ENCODE measurements at places on chromosomes 16 and 17.

DNA sequence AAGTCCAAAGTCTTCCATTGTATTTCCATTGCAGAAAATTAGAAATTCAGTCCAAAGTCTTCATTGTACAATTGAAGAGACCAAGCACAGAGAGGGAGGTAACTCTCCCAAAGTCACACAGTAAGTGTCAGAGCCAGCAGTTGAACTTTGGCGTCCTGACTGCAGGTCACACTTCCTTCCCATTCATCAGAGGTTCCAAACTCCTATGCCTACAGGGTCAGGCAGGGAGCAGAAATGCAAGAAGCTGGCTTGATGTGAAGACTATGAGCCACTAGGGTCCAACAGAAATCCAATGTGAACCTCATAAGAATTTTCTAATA lies 44.7 kb upstream of the GRIN2A start:
- H3K36me3 ChIP-seq: no peaks in the 10 kb centered on the region
- no peak overlapping the region for H3K4me3 ChIP-seq
- H3K27me3 ChIP-seq: no peaks in the 10 kb centered on the region
- peaks cover 10% of the 10 kb centered on the region for H3K4me1 ChIP-seq
- H3K27ac ChIP-seq: no peak overlapping the region
- no peak for DNase-seq

DNA sequence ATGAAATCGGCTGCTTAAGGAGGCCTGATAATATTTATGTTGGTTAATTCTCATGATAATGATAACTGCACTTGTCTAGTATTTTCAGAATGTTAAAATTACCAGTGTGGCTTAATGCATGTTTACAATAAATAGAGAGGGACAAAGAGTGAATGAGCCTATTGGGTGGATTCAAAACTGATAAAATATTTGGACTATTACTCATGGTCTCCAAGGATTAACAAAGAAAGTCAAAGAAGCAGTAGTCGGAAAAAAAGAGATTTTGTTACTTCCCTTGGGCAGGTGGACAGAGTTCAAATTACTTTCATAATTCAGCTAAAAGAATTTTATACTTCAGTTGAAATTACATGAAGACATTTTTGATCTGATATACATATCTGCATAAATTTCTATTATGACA lies 258.2 kb upstream of the PMFBP1 start:
- H3K4me1 ChIP-seq: no peaks in the 10 kb centered on the region
- peaks cover 13% of the 10 kb centered on the region for H3K36me3 ChIP-seq
- no peak overlapping the region for H3K4me3 ChIP-seq
- H3K27ac ChIP-seq: no peak overlapping the region

- H3K27me3 ChIP-seq: no peaks in the 10 kb centered on the region
- H3K4me1 ChIP-seq: no peaks in the 10 kb centered on the region
- DNase-seq: no peak
- no peak overlapping the region for H3K27ac ChIP-seq
- no peak overlapping the region for H3K4me3 ChIP-seq
Observed at GRCh38 chr16:4198816-4199215, 43.1 kb downstream of the SRL start.

GRCh38 chr16:55403464-55403863 lies 75.5 kb upstream of the MMP2 start:
- H3K27me3 ChIP-seq: no peaks in the 10 kb centered on the region
- peaks cover 13% of the 10 kb centered on the region for H3K4me1 ChIP-seq
- no peak overlapping the region for H3K4me3 ChIP-seq
- no peaks in the 10 kb centered on the region for H3K36me3 ChIP-seq
- DNase-seq: no peak

DNA sequence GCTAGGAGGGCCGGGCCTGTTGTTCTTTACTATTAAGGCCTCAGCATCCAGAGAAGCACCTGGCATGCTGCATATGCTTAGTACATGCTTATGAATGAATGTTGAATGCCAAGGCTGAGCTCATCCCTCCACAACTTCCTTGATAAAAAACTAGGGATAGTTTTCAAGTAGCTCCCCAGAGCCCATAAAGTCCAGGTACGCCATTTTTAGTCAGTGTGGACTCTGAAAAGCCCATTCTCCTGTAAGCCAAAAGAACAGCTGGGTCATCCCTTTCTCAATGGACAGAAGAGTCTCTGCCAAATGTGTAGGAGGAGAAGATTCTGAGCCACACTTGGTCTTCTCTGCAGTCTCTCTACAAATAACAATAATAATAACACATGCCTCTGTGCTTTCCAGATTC lies 8.9 kb upstream of the ITGB3 start:
- no peaks in the 10 kb centered on the region for H3K36me3 ChIP-seq
- DNase-seq: no peak
- no peaks in the 10 kb centered on the region for H3K27me3 ChIP-seq
- no peaks in the 10 kb centered on the region for H3K4me1 ChIP-seq
- no peak overlapping the region for H3K4me3 ChIP-seq

- no peaks in the 10 kb centered on the region for H3K36me3 ChIP-seq
- H3K4me1 ChIP-seq: no peaks in the 10 kb centered on the region
- no peak for DNase-seq
- H3K4me3 ChIP-seq: no peak overlapping the region
- H3K27me3 ChIP-seq: no peaks in the 10 kb centered on the region
- no peak overlapping the region for H3K27ac ChIP-seq
Observed at GRCh38 chr17:80382446-80382845, 32.5 kb upstream of the ENDOV start.

- no peak overlapping the region for H3K4me3 ChIP-seq
- H3K36me3 ChIP-seq: no peaks in the 10 kb centered on the region
- no peak overlapping the region for H3K27ac ChIP-seq
- H3K27me3 ChIP-seq: no peaks in the 10 kb centered on the region
Observed at GRCh38 chr17:44901411-44901921, 2.2 kb upstream of the EFTUD2 start.

GRCh38 chr17:64130559-64131001 lies 636 bp upstream of the ERN1 start:
- H3K27me3 ChIP-seq: peaks cover 46% of the 10 kb centered on the region
- peak overlapping the region; percentile 29 for H3K4me3 ChIP-seq
- H3K4me1 ChIP-seq: peaks cover 4% of the 10 kb centered on the region
- no peak overlapping the region for H3K27ac ChIP-seq
- DNase-seq: no peak

DNA sequence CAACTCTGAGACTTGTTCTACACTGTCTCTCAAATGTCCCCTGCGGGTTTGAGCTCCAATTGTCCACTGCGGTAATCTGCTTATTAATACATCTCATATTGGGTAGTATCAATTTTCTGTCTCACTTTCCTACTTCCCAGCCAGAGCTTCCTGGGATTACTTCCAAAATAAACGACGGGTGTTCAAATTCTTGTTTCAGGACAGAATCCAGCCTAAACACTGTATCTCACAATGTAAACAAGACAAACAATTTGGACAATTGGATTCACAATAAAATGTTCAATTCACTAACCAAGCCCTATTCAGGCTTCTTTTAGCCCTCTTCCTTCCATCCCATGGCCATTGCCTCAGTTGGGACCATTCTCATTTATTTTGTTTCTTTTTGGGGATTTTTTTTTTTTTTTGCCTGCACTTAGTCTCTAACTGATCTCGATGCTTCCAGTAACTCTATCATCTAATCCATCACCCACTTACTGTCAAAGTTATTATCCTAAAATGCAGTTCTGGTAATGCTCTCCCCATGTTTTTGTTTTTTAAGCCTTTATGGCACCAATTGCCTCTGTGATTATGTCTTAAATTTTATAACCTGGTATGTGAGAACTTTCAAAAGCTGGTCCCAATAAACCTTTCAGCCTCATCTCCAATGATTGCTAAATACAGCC lies 2.0 kb upstream of the VAT1L start:
- H3K4me1 ChIP-seq: peaks cover 15% of the 10 kb centered on the region
- peaks cover 32% of the 10 kb centered on the region for H3K27me3 ChIP-seq
- no peak overlapping the region for H3K27ac ChIP-seq
- no peak for DNase-seq

GRCh38 chr17:45098869-45099616 lies 33.3 kb downstream of the PLCD3 start:
- H3K36me3 ChIP-seq: peaks cover 7% of the 10 kb centered on the region
- H3K27me3 ChIP-seq: no peaks in the 10 kb centered on the region
- no peaks in the 10 kb centered on the region for H3K4me1 ChIP-seq
- no peak overlapping the region for H3K4me3 ChIP-seq
- peak; percentile 92 for DNase-seq
- H3K27ac ChIP-seq: no peak overlapping the region

DNA sequence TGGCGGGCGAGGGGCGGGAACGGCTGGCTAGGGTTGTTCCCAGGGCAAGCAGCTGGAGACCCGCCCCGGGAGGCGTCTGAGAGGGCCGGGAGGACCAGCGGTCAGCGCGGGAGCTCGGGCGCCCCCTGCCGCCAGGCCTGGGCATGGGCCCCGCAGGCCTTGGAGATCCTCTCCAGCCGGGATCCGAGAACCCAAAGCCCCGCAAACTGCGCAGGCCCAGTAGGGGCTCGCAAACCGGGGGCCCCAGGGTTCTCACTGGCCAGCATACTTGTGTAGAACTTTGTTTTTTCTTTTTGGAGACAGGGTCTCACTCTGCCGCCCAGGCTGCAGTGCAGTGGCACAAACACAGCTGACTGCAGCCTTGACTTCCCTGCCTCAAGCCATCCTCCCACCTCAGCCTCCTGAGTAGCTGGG lies 20.8 kb upstream of the ZNF423 start:
- H3K4me1 ChIP-seq: peaks cover 29% of the 10 kb centered on the region
- H3K27me3 ChIP-seq: no peaks in the 10 kb centered on the region
- H3K4me3 ChIP-seq: peak overlapping the region; percentile 26
- H3K27ac ChIP-seq: no peak overlapping the region

GRCh38 chr16:68384288-68385161 lies 63.8 kb downstream of the SMPD3 start:
- H3K27ac ChIP-seq: no peak overlapping the region
- peaks cover 24% of the 10 kb centered on the region for H3K4me1 ChIP-seq
- peak; percentile 51 for DNase-seq
- H3K4me3 ChIP-seq: no peak overlapping the region
- H3K36me3 ChIP-seq: no peaks in the 10 kb centered on the region
- H3K27me3 ChIP-seq: no peaks in the 10 kb centered on the region

- no peak overlapping the region for H3K27ac ChIP-seq
- H3K36me3 ChIP-seq: no peaks in the 10 kb centered on the region
- no peaks in the 10 kb centered on the region for H3K4me1 ChIP-seq
- no peaks in the 10 kb centered on the region for H3K27me3 ChIP-seq
Observed at GRCh38 chr16:76343769-76344168, 66.6 kb downstream of the CNTNAP4 start.

DNA sequence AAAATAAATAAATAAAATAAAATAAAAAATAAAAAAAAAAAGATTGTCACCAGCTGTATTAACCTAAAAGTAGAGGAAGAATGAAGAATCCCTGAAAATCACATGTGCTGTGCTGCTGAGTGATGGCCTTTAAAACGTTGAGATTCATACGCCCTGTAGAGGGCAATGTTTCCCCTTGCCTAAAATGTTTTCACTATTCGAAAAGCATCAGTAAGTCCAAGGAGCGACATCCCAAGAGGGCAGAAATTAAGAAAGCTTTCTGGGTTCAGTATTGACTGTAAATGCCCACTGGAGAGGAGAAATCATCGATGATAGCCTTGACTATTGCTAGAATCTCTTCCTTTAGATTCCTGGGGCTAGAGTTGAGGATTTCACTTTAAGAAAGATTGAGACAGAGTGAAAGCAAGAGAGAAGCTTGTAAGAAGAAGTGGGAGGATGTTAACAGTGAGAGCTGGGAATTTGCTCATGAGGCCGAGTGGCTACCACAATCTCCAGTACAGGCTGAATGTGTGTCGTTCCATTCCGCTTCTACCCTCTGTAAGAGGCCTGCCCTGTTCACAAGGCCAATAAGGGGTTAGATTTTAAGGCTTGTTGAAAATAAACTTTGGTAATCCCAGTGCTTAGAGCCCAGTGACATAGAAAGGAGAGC lies 170.8 kb upstream of the FAM20A start:
- no peaks in the 10 kb centered on the region for H3K36me3 ChIP-seq
- no peak overlapping the region for H3K27ac ChIP-seq
- H3K4me3 ChIP-seq: no peak overlapping the region
- H3K4me1 ChIP-seq: no peaks in the 10 kb centered on the region

GRCh38 chr17:2388020-2388682 lies 12.7 kb downstream of the MNT start:
- H3K4me1 ChIP-seq: peaks cover 19% of the 10 kb centered on the region
- H3K4me3 ChIP-seq: no peak overlapping the region
- H3K27me3 ChIP-seq: no peaks in the 10 kb centered on the region
- no peak overlapping the region for H3K27ac ChIP-seq
- no peaks in the 10 kb centered on the region for H3K36me3 ChIP-seq

DNA sequence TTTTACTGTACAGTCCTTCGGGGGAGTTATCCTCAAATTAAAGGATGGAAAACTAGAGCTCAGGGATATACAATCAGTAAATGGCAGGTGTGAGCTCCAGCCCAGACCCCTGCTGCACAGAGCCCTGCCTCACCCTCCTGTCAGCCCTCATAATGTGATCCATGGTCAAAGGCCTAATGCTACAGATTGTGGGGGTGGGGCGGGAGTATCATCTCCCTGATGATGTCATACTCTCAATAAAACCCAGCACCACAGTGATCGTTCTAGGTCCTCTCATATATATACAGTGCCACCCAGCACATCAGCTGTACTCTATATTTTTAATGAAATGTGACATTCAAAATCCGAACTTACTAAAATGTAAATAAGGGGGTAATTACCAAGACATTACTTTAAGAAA lies 61.5 kb downstream of the SLC39A11 start:
- DNase-seq: no peak
- no peak overlapping the region for H3K27ac ChIP-seq
- H3K4me1 ChIP-seq: peaks cover 18% of the 10 kb centered on the region
- H3K36me3 ChIP-seq: no peaks in the 10 kb centered on the region
- H3K27me3 ChIP-seq: no peaks in the 10 kb centered on the region
- no peak overlapping the region for H3K4me3 ChIP-seq

DNA sequence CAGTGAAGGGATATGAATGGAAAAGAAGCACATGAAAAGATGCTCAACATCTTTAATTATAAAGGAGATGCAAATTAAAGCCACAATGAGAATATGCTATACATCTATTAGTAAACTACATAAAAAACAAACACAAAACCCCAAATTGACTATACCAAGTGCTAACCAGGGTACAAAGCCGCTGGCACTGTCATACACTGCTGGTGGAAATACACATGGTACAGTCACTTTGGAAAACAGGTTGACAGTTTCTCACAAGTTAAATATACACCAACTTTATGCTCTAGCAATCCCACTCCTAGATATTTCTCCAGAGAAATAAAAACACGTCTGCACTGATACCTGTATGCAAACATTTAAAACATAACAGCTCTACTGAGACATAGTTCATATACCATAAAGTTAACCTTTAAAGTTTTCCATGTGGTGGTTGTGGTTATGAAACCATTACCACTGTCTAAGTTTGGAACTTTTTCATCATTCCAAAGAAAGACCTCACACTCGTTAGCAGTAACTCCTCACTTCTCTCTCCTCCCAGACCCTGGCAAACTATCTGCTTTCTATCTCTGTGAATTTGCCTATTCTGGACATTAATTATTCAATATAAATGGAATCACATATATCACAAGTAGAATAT lies 42.7 kb downstream of the ADGRG5 start:
- no peak overlapping the region for H3K27ac ChIP-seq
- H3K4me1 ChIP-seq: no peaks in the 10 kb centered on the region
